ENCODE measurements at places on chromosomes 7 and 10.

- no peak for DNase-seq
These were observed 117.1 kb downstream of the PPP1R3A start for GRCh38 chr7:113801751-113802150.

DNA sequence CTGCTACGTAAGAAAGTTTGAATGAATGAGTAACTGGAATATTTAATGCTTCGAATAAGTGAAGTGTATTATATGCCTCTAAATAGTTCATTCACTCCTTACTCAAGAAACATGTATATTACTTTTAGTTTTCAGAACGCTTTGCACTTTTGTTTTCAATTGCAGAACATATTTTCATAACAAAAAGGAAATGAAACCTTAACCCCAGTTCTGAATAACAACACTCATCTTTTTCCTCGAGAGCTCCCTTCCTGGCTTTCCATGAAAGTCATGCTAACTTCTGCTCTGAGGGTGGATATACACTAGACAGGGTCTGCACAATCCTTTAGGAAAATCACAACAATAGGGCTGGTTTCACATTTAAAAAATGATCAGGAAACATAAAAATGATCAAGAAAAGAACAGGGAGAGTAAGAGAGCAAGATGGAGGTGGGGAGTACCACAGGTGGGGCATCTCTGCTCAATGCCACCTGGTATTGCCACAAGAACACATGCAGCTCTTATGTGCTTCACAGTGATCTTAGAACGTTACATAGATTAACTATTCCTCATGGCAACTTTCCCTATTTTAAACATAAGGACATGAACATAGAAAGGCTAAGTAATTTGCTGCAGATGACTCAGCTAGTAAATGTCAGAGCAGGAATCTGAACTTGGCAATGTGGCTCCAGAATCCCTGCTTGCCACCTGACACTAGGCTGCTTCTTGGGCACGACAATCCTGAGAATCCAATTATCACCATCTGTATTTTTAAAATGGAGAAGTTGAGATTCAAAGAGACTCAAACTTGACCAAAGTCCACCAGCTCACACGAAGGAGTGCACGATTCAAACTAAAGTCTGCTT is 219.5 kb upstream of the AOAH start:
- DNase-seq = no peak

DNA sequence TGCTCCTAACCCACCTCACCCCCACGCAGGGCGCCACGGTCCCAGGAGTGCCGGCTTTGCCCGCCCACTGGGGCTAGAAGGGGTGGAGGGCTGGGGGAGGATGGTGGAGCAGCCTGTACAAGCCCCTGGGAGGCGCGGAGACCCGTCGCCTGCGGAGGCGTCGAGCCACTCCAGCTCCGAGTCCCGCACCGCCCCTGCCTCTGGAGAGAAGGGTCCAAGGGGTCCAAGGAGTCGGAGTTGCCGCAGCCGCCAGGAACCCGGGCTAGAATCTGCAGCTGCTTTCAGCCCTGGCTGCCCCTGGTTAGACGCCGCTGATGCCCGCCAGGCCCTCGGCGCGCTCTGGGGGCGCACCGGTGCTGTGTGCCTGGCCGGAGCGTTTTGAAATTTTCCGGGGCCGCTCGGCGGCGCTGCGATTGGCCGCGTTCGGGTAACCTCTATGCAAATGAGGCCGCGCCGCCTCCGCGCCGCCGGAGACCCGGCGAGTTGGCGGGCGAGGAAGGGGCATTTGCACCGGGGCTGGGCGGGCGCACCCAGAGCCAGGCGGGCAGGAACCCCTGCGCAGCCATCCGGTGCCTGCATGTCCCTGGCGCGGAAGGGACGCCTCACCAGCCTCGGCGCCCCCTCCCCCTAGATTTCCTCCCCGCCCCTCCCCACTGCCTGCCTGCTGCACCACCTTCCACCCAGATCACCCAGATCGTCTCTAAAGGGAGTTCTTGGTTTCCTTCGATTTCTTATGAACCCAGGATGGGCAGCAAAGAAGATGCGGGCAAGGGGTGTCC is at the start of gene HMX2:
TSS of gene HMX2 (plus strand) at position 502 of the 779 bp plus-strand sequence. CDS start at position 745, 243 bp downstream.
- DNase-seq = no peak

GRCh38 chr7:93601363-93601762 is 26.8 kb upstream of the CALCR start:
- DNase-seq = no peak

DNA sequence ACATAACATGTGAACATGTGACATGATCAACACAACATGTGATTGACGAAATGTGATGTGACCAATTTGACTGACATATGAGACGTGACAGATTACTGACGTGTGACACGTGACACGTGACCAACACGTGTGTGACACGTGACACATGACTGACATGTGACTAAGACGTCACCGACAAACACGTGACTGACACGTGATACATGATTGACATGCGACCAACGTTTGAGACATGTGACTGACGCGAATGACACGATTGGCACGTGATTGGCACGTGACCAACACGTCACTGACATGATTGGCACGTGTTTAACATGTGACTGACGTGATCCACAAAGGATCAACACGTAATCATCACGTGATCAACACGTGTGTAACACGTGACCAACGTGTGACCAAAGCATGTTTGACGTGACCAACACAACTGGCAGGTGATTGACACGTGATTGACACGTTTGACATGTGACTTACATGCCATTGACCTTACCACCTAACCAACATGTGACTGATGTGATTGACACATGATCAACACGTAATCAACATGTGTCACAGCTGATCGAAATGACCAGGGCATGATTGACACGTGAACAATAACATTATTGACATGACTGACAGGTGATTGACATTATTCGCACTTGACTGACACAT is 23.7 kb downstream of the CRPPA start:
- DNase-seq = no peak

DNA sequence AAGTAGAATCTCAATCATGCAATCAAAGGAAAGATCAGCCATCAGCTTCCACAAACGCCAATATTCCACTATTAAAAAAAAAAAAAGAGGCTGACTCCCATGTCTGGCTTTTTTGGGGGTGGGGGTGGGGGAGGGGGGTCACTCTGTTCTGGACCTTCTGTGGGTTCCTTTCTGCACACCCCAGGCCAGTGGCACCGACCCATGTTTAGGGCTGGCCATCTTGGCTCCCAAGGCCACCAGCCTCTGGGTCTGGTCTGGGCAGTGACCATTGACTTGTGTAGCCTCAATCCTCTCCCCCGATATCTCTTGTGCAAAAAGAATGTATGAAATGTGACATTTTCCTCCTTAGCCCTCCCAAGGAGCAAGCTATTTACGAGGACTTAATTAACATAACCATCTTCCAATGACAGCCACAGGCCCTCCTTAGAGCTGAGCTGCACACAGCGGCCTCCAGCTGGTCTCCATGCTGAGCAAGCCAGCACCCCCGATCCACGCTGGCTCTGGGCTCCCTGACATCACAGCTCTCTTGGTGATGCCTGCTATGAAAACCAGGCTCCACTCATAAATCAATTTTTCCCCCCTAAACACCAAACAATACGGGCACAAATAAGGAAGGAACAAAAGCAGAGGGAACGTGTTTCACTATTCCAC is 100.1 kb downstream of the ZRANB1 start:
- no peak for DNase-seq

GRCh38 chr7:29319719-29320521 is 125.3 kb downstream of the CHN2 start:
- no peak for DNase-seq

GRCh38 chr10:93416824-93417223 is 65.3 kb downstream of the MYOF start:
- no peak for DNase-seq

- DNase-seq = no peak
These were observed 62.0 kb downstream of the PHF14 start for GRCh38 chr7:11035661-11036060.

GRCh38 chr10:306007-306674 is 170.9 kb downstream of the ZMYND11 start:
- no peak for DNase-seq

All from bone marrow (tissue), 2 donors.